ENCODE measurements at places on chromosomes 4 and X. TPM values are rescaled to one million over a fixed set of nuclear protein-coding genes. Genes with fewer than 3 reads are reported as not detected.

DNA sequence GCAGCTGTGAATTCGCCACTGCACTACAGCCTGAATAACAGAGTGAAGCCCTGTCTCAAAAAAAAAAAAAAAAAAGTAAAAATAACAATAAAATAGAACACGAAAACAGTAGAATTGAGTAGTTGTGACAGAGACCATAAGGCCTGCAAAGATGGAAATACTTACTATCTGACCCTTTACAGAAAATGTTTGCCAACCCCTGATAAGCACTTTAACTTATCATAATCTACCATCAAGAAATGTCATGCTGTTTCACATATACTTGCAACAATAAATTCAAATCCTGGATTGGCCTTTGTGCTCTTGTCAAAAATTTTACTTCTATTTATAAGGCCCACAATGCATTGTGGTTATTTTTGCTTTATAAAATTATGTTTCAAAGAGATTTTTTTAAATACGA, 75.5 kb downstream of the ING2 start:
- H3K36me3 ChIP-seq = no peaks in the 10 kb centered on the region
- DNase-seq = no peak
- H3K27me3 ChIP-seq = no peaks in the 10 kb centered on the region
- no peak overlapping the region for H3K27ac ChIP-seq

- H3K36me3 ChIP-seq = no peaks in the 10 kb centered on the region
- H3K4me3 ChIP-seq = no peak overlapping the region
- DNase-seq = no peak
- H3K27me3 ChIP-seq = no peaks in the 10 kb centered on the region
- no peaks in the 10 kb centered on the region for H3K4me1 ChIP-seq
Observed at GRCh38 chr4:156408749-156409148, 455.1 kb upstream of the CTSO start.

DNA sequence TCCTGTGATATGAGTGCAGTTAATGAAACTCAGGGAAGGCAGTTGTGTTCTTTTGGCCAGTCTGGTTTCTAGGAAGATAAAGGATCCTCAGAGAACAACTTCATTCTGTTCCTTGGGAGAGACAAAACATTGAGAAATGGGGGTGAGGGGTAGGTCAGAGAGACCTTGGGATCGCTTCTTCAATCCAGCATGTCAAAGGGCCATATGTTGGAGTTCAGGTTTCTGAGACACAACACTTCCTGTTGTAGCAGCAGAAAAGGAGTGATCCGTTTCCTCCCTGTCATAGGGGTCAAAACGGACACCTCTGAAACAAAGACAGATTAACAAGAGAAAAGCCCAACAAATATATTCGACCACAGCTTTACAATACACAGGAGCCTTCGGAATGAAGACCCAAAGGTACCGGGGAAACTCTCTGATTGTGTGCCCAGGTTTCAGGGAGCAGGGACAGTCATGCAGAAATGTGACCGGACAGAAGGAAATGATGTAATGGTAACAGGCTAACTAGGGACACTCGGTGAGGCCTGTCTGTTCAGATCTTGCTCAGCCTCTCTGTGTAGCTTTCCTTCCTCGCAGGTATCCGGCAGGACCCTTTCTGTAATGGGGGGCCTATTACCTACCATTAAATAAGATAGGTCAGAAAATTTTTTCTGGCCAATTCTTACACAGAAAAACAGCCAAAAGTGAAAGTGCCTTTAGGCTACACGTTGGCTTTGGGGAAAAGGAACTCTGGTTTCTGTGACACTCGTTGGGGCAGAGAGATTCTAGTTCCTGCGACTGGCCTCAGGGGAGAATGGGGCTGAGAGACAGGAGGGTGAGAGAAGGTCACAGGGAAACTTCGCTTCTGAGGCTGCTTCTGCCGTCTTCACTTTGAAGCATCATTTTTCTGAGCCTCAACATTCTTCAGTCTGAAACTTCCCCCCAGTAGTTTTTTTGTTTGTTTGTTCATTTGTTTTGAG, 103.3 kb upstream of the TLR3 start:
- DNase-seq = no peak
- H3K27ac ChIP-seq = peak overlapping the region; percentile 18
- H3K27me3 ChIP-seq = no peaks in the 10 kb centered on the region
- H3K36me3 ChIP-seq = no peaks in the 10 kb centered on the region

- no peaks in the 10 kb centered on the region for H3K4me1 ChIP-seq
- H3K27ac ChIP-seq = no peak overlapping the region
- DNase-seq = no peak
- no peak overlapping the region for H3K4me3 ChIP-seq
- H3K36me3 ChIP-seq = no peaks in the 10 kb centered on the region
Observed at GRCh38 chr4:57448452-57448851, 338.3 kb upstream of the IGFBP7 start.

DNA sequence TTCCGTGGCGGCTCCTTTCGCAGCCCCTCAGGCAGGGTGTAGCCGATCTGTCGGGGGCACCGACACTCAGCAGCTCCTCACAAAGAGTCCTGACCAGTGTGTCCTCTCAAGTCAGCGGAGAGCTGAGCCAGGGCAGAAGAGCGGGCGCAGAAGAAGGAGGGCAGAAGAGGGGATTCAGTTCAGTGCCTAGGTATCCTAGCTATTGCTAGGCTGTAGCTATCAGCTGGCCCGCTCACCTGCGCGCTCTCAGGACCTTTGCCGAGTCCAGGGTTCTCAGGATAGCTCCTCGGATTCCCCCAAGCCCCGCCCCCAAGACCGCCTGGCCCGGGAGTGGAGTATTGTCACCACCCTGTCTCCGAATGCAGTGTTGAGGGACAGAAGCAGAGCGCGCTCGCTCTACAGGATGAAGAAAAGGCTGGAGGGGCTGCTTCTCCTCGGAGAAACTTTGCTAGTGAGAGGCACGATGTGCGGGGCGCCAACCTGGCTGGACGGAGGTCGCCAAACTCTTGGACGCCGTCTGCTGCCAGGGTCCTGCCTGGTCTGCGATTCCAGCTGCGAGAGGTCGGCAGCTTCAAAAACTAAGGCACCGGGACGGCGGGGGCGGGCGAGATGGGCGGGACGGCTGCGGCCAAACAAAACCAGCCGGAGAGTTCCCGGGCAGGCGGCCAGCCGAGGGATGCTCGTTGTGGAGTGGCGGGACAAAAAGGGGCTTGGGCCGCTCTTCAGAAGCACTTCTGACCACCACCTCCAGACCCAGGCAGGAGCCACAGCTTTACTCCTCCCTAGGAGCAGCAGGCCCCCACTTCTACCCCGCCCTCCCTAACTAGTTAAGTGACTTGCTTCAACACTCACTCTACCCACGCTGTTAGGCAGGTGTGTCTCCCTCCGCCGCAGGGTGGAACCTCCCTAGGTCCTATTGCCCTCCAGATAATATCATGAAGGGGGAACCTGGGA, at the start of gene XKRX:
XKRX (minus strand) TSS at position 258 of the 954 bp plus-strand sequence. CDS start 613 bp downstream, outside the sequence.
- H3K27me3 ChIP-seq = no peaks in the 10 kb centered on the region
- H3K4me1 ChIP-seq = no peaks in the 10 kb centered on the region
- H3K27ac ChIP-seq = no peak within 1 kb of the TSS
- H3K36me3 ChIP-seq = no peaks in the 10 kb centered on the region

Gene NXF2B
- total RNA-seq = 1.0 TPM

Gene CYTL1
- 1.4 TPM for total RNA-seq

DNA sequence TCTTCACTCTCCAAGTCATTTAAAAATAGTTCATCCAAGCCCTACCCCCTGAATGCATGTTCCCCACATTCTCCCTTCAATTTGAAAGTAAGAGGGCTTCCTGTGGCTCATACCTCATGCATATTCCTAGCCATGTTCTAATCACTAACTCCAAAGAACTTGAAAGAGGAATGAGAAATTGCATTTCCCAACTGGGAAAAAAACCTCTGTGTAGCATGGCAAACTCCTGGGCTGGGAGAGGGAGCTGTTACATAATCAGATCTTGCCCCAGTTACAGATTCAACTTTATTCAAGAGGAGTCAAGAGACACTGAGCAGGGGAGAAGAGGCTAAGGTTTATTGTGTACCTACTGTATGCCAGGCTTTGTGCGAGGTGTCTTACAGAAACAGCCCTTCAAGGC, 90.2 kb downstream of the SLC2A9 start:
- DNase-seq = no peak
- H3K4me3 ChIP-seq = no peak overlapping the region
- H3K27ac ChIP-seq = no peak overlapping the region

DNA sequence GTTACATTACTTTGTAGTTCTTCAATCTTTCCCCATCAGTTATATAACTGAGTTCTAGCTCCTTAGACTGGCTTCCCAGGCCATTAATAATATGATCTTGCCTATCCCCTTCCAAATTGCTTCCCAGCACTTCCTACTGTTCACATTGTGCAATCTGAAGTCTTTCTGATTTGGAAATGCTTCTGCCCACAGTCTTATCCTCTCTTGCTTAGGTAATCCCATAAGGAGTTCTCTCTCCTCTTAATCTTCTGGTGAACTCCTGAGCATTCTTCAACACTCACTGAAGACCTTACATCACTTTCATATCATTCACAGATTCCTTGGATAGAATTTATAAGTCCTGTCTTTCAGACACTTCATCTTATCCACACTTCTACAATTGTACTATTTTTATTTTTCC, 132.7 kb upstream of the TTC29 start:
- no peaks in the 10 kb centered on the region for H3K36me3 ChIP-seq
- H3K4me3 ChIP-seq = no peak overlapping the region
- H3K27me3 ChIP-seq = no peaks in the 10 kb centered on the region
- H3K4me1 ChIP-seq = peaks cover 10% of the 10 kb centered on the region

GRCh38 chr4:89468602-89469001, 161.0 kb upstream of the GPRIN3 start:
- H3K27ac ChIP-seq = no peak overlapping the region
- H3K36me3 ChIP-seq = no peaks in the 10 kb centered on the region
- no peak overlapping the region for H3K4me3 ChIP-seq
- DNase-seq = no peak
- no peaks in the 10 kb centered on the region for H3K27me3 ChIP-seq
- no peaks in the 10 kb centered on the region for H3K4me1 ChIP-seq

Gene PHOX2B
- not detected for total RNA-seq

Gene CSAG3
- not detected for total RNA-seq

Gene CT45A6
- not detected for total RNA-seq

DNA sequence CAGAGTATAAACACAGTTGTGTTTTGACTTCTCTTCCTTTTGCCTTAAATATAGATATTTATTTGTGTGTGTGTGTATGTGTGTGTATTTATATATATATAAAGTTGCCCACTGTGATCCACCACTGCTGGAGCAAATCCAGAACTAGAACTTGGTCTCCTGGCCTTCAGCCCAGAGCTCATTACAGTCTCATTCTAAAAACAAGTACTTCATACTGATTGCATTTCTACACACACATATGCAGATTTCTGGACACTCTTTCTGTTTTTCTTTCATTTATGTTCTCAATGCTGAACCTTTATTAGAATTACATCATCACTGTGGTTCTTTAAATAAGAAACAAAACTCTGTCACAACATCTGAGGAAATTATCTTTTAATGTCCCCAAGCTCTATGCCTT, 381 bp downstream of the TXK start:
- H3K4me1 ChIP-seq = peaks cover 11% of the 10 kb centered on the region
- no peaks in the 10 kb centered on the region for H3K27me3 ChIP-seq
- no peak overlapping the region for H3K27ac ChIP-seq
- no peak for DNase-seq
- no peak overlapping the region for H3K4me3 ChIP-seq

GRCh38 chrX:154051201-154051810, 31.6 kb upstream of the IRAK1 start:
- no peak overlapping the region for H3K4me3 ChIP-seq
- no peaks in the 10 kb centered on the region for H3K27me3 ChIP-seq
- H3K36me3 ChIP-seq = peaks cover 6% of the 10 kb centered on the region
- DNase-seq = peak; percentile 54
- H3K4me1 ChIP-seq = peaks cover 31% of the 10 kb centered on the region

DNA sequence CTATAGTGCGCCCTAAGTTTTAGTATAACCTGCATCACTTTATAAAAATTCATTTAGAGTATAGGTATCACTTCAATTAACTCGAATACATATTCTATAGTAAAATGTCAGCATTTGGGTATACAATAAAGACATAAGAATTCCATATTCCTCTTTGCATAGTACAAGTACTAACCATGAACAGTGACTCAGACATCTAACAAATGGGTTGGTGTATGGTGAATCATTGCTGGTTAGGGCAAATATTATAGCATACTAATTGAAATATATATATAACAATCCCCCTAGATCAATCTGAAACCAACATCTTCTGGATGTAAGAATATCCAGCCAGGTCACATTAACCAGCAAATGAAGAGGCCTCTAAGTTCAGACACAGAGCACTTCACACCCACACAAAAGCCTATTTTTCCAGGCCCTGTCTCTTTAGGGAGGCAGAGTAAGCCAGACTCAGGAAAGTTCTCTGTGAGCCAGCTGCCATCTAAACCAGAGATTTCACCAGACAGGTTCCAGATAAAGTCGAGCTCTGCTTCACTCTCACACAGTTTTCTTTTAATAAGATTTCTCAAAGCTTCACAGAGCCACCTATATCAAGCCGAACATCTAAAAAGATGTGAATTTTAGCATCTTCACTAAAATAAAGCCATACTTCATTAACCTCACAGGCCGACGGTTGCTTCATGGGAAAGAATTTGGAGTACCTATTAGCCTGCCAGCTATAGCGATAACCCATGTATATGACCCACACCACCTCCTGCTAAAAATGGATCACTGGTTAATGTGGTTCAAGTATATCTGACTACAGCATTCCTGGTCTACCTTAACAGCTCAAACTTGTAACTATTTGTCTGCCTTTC, 200.0 kb upstream of the FTHL17 start:
- no peak for DNase-seq
- H3K4me3 ChIP-seq = no peak overlapping the region
- H3K27ac ChIP-seq = no peak overlapping the region
- H3K36me3 ChIP-seq = no peaks in the 10 kb centered on the region
- H3K27me3 ChIP-seq = no peaks in the 10 kb centered on the region

DNA sequence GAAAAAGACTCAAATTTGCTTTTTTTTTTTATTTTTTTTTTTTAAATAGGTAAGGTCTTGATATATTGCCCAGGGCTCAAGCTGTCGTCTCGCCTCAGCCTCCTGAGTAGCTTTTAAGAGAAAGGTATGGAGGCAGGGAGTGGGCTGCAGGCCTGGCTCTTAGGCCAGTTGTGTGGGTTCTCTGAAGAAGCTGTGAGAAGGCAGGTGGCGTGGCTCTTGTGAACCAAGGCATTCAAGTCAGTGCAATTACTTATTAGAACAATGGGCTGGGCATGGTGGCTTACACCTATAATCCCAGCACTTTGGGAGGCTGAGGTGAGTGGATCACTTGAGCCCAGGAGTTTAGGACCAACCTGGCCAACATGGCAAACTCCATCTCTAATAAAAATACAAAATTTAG, 244.0 kb upstream of the SFRP2 start:
- no peak overlapping the region for H3K4me3 ChIP-seq
- no peak overlapping the region for H3K27ac ChIP-seq
- no peaks in the 10 kb centered on the region for H3K27me3 ChIP-seq
- H3K4me1 ChIP-seq = no peaks in the 10 kb centered on the region
- no peaks in the 10 kb centered on the region for H3K36me3 ChIP-seq

DNA sequence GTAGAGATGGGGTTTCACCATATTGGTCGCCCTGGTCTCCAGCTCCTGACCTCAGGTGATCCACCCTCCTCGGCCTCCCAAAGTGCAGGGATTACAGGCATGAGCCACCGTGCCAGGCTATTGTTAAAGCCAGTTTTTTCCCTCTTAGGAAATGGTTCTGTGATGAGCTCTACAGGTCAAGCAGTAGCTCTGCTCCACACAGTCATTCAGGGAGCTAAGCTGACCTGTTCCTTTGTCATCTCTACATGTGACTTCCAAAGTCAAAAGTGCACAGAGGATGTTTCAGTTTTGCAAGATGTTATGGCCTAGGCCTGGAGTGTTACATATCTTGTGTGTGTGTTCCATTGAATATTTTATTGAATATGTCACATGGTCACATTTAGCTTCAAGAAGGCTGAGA, 11.4 kb downstream of the MCUB start:
- H3K36me3 ChIP-seq = no peaks in the 10 kb centered on the region
- no peaks in the 10 kb centered on the region for H3K4me1 ChIP-seq
- no peak overlapping the region for H3K4me3 ChIP-seq
- H3K27ac ChIP-seq = no peak overlapping the region
- no peak for DNase-seq
- no peaks in the 10 kb centered on the region for H3K27me3 ChIP-seq
